Stimulated activated CD4-positive, alpha-beta T cell treated with anti-CD3 and anti-CD28 coated beads, TNF-alpha, amount 100 ng/mL, for 4 hours (primary cell): ENCODE measurements at places on chromosomes 7 and 10.

GRCh38 chr7:78232806-78233205, 434.2 kb downstream of the PHTF2 start:
- DNase-seq, result no peak

DNA sequence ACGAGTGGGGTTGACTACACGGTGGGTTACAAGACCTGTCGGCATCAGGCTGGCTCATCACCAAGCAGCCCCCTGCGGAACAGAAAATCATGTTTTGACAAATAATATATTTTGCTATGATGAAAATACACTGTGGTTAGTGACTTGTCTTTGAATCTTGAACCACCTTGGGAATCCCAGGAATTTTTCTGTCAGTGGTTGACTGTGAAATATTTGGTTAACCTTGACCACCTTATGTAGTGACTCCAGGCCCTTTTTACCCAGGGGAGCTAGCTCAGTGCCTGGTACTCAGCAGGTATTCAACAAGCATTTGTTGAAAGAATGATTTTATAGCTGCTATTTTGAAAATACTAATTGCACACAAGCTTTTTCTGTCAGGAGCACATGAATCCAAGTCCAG, 406.0 kb downstream of the PHF14 start:
- DNase-seq, result no peak

GRCh38 chr10:60405172-60405571, 15.5 kb upstream of the ANK3 start:
- DNase-seq, result no peak

DNA sequence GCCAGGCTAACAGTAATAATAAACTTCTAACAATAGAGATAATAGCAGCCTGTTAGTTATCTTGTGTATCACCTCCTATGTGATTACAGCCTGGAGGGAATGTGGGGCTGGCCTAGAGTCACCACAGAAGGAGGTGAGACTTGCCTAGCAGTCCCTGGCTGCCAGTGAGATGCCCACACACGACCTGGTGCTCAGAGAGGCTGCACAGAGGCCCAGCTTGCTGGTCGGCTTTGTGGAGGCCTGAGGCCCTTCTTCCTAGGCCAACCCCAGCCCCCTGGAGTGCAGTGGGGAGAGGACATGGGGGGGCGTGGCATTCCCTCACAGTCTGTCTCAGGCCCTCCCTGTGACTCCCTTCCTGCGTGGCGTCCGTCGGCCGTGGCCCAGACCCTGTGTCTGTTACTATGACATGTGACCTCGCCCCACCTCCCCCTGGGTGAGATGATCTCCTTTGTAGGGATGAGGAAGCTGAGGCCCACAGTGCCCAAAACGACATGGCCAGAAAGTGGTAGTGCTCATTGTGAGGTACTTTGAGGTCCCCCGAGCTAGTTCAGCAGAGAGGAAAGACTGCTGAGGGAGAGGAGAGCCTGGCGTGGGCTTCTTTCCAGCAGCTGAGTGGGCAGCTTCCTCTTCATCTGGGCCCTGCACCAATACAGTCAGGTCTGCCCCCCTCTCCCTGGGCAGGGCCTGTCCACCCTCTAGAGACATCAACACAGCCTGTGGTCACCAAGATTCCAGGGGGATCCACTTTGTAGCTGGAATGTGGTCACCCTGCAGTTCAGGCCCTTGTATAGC, 29.7 kb downstream of the UNC5B start:
- no peak for DNase-seq

DNA sequence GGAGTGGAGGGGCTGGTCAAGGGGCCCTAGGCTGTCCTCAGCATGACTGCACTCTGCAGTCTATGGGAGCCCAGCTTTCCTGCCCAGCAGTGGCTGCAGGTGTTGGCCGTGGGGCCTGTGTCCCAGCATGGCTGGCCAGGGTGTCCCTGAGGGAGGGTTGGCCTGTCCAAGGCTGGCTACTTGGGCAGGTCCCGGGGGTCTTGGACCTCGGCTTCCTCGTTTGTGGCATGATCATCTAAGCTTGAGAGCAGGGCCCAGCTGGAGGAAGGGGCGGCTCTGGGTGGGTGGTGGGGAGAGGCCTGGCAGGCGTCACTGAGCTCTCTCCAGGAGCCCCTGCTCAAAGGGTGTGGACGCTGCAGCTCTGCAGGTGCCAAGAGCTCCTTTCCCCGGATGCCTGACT, 43.7 kb upstream of the CFAP46 start:
- DNase-seq, result no peak

DNA sequence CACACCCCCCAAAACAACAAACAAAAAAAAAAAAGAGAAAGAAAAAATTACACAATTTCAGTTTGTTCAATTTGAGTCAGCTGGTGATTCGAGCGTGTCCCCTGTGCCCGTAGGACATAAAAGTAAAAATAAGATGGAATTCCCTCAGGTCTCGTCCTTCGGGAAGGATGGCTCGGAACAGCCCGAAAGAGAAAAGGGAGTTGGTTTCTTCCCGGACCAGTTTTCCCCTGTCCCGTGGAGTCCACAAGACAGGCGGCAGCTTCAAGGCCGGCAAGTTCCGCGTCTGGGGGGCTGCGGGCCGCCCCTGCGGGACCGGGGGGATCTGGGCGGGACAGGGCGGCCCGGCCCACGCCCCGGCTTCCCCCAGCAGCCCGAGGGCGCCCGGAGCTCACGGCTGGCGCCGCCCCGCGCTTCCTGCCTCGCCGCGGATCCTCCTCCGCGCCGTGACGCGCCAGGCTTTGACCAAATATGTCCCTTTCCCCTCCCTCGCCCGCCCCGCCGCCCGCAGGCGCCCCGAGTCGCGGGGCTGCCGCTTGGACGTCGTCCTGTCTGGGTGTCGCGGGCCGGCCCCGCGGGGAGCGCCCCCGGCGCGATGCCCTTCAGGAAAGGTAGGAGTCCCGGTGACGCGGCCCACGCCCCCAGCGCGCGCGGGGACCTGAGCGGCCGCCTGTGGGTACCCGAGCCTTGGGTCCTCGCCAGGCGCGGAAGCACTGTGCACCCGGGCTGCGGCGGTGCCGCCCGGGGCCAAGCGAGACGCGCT, 55.8 kb downstream of the RBM17 start:
- DNase-seq, result peak; percentile 77
